ENCODE measurements at places on chromosomes 4 and X. TPM values are rescaled to one million over a fixed set of nuclear protein-coding genes. Genes with fewer than 3 reads are reported as not detected.
A peak's percentile ranks its signal among the peaks of the same experiment; 100 is the strongest.

DNA sequence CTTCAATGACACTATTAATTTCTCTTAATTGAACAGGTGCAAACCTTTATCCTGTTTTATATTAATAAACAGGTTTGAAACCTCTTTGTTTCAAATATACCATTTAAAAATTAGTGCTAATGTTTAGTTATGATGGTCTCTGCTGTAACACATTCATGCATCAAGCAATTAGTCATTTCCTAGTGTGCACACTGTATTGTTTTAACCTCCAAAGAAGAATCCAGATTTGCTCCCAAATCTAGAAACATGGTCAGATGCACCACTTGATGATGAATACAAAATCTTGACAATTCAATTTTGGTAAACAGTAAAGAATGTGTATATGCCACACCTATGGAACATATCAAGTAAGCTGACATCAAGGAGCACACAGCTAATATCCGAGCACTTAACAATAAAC lies 157.1 kb downstream of the TRIML1 start:
- no peak overlapping the region for H3K27ac ChIP-seq
- H3K36me3 ChIP-seq = 0 out of 2 replicates have a peak, but pooled peaks cover 7% of the 10 kb centered on the region
- DNase-seq = no peak
- no peaks in the 10 kb centered on the region for H3K27me3 ChIP-seq
- H3K4me1 ChIP-seq = peaks cover 18% of the 10 kb centered on the region
- no peak overlapping the region for H3K4me3 ChIP-seq

The UCHL1 gene
- total RNA-seq = 488 TPM

The TMPRSS11F gene
- not detected for total RNA-seq

- no peak overlapping the region for H3K4me3 ChIP-seq
- H3K27me3 ChIP-seq = no peaks in the 10 kb centered on the region
- no peak for DNase-seq
- H3K36me3 ChIP-seq = peaks cover 9% of the 10 kb centered on the region
- H3K27ac ChIP-seq = no peak overlapping the region
These were observed 26.0 kb downstream of the PARM1 start for GRCh38 chr4:74958881-74959280.

- H3K27ac ChIP-seq = no peak overlapping the region
- H3K36me3 ChIP-seq = no peaks in the 10 kb centered on the region
- H3K27me3 ChIP-seq = no peaks in the 10 kb centered on the region
These were observed 3.1 kb upstream of the C4orf17 start for GRCh38 chr4:99507762-99508161.

DNA sequence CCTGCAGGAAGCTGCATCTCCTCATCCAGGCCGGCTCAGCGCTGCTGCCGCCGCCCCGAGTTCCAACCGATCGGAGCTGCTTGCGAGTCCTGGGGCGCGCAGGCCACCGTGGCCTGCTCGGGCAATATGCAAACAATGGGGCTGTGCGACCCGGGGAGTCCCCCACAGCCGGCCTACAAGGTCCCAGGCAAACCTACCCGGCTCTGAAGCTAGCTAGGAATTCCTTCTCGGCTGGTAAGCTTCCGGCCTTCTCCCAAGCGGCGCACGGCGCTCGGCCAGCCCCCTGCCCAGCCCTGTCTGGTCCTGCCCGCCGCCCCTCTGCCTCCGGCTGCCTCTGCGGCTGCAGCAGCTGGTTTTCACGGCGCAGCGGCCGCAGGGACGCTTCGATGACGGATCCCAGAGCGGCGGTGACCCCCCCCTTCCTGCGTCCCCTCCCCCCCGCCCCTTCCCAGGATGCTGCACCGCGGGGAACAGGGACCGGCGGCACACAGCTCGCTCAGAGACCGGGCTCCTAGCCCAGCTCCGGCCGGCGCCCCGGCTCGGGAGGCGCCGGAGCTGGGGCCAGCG lies 59.4 kb downstream of the TSC22D3 start:
- DNase-seq = peak; percentile 56
- H3K27ac ChIP-seq = peak overlapping the region; percentile 72
- H3K4me1 ChIP-seq = peaks cover 37% of the 10 kb centered on the region

DNA sequence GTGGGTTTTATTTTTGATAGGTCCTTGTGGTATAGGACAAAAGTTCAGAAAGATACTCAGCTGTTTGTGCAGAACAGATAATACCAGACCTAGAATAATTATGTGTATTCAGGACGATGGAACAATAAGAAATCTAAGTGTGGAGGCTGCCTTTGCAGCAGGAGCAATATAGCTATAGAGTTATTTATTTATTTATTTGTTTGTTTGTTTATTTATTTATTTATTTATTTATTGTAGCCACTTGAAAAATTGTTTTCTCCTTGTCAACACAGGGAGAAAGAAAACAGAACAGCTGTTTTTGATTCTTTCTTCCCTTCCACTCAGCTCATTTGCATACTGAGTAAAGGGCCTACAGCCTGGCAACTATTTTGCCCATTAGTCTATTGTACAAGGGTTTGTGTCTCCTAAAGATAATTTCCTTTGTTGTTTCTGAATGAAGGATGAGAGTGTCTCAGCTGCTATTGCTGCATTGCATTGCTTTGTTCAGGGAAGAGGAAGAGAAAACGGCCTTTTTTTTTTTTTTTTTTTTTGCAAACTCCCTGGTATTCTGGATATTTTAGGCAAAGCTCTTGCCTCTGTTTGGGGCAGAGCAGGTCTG lies 56.0 kb upstream of the ESX1 start:
- no peak overlapping the region for H3K4me3 ChIP-seq
- no peaks in the 10 kb centered on the region for H3K36me3 ChIP-seq
- no peaks in the 10 kb centered on the region for H3K27me3 ChIP-seq
- no peak overlapping the region for H3K27ac ChIP-seq
- H3K4me1 ChIP-seq = peaks cover 15% of the 10 kb centered on the region

GRCh38 chrX:142831961-142832530 lies 193.7 kb upstream of the SPANXN4 start:
- no peaks in the 10 kb centered on the region for H3K4me1 ChIP-seq
- H3K36me3 ChIP-seq = peaks cover 18% of the 10 kb centered on the region
- DNase-seq = no peak
- no peak overlapping the region for H3K27ac ChIP-seq
- H3K27me3 ChIP-seq = no peaks in the 10 kb centered on the region

DNA sequence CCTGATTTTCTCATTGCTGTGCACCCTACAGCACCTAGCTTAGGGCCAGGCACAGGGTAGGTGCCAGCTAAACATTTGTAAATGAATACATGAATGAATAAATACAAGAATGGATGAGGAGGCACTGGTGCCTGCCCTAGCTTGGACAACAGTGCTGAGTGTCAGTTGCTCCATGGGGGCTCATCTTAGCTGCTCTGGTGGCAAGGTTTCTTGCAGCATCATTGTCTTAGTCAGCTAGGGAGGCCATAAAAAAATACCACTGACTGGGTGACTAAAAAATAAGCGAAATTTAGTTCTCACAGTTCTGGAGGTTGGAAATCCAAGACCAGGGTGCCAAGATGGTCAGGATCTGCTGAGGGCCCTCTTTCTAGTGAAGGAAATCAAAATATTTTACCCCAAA lies 31.2 kb downstream of the TMEM31 start:
- peaks cover 46% of the 10 kb centered on the region for H3K4me1 ChIP-seq
- no peak for DNase-seq
- H3K4me3 ChIP-seq = peak overlapping the region; percentile 90
- no peaks in the 10 kb centered on the region for H3K27me3 ChIP-seq
- peak overlapping the region; percentile 98 for H3K27ac ChIP-seq

The ARHGEF6 gene
- 5.6 TPM for total RNA-seq
